ENCODE measurements at places on chromosomes 5 and 9. TPM values are rescaled to one million over a fixed set of nuclear protein-coding genes. Genes with fewer than 3 reads are reported as not detected.

DNA sequence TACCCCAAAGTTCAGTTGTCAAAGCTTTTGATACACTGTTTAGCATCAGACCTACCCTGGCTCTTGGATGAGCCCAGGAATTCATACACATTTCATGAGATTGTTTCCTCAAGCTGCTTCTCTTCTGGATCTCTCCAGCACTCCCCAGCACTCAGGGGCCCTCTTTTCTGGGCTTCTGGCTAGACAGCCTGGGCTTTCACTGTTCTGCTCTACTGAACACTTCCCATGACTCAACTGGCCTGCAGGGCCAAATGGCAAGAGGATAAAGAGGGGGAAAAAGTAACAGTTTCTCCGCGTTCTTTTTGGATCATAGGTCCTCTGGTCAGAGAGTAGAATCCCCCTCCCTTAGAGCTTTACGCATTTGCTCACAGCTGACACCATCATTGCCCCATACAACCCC, 20.9 kb upstream of the LURAP1L start:
- DNase-seq: no peak

GRCh38 chr9:93810028-93810971, 144.9 kb downstream of the BARX1 start:
- no peak for DNase-seq

DNA sequence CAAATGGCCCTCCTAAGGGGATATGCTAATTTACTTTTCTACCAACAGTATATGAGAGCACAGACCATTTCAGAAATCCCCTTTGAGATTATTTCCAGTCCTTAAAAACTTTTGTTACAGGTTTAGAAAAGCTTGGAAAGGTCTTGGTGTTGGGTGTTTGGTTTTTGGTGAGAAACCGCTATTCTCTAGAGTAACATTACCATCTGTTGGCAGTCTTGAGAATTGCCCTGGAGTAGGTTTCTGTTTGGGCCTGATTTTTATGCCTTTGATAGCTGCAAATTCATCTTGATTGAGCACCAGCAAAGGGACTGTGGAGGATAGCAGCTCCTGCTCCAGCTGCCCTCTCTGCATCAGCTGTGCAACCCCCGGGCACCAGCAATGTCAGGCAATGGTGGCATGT, 8.0 kb downstream of the NUDT2 start:
- no peak for DNase-seq

DNA sequence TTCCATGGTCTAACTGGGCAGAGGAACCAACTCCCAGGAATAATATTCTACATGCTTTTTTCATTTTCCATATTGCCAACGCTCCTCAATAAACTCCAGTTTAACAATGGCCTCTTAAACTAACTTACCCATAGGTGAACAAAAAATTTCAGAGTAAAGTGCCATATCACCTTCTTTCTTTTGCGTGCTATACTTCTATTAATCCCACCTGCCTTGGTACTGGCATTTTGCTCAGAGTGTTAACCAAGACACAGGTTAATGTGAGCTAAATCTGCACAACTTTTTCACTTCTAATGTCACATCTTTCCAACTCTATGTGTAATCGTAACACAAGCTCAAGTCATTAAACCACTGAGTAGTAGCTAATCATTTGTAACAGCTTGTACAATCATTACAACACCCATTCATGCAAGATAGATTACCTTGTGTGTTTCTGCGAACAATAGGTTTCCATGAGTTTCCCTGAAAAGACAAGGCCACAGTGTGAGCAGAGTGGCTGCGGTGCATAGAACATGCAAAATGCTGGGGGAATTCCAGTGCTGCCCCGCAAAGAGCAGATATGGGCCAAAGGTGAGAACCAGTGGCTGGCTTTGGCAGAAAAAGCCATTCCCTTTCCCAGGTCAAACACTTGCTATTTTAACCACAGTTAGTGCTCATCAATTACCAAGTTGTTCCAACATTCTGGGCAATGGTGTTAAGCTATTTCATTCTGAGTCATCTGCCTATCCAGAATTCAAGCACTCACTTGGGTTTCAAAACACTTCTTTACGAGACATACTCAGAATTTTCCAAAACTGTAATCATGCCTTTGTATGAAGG, 42.8 kb downstream of the TIMD4 start:
- no peak for DNase-seq

DNA sequence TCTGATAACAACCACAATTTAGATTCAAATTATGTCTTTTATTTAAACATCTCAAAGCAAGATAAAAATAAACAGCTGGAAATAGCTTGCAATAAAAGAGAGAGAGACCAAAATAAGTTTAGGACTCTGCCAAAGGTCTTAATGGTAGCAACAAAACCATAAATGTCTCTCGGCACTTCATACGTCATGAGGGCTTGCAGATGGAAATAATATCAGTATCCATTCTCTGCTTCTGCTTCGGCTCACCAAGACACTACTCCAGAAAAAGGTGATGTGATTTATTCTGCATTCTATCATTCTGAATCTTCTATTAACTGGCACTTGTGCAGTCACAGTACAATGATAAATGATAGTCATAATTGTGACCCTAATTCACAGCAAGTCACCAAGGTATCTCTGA, 56.1 kb downstream of the EBF1 start:
- no peak for DNase-seq

DNA sequence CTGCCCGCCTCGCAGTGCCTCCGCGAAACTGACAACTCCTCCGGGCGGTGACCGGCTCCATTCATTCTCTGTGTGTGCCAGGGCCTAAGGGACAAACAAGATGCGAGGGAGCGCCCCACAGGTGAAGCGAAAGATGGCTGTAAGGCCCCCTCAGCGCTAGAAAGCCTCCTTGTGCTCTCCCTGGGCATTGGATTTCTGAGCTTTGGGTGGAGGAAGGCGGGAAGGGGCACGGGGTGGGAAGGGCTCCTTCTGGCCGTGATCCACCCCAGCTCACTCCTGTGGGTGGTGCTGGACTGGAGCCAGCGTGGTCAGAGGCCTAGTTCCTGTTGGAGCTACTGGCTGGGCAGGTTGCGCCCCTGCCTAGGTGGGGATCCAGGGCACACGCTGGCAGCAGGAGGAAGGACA, 943 bp downstream of the GALNT12 start:
- no peak for DNase-seq

GRCh38 chr9:128887914-128888350, 6.0 kb downstream of the LRRC8A start:
- peak; percentile 79 for DNase-seq

GRCh38 chr5:93925321-93925720, 183.9 kb upstream of the POU5F2 start:
- DNase-seq: no peak

DNA sequence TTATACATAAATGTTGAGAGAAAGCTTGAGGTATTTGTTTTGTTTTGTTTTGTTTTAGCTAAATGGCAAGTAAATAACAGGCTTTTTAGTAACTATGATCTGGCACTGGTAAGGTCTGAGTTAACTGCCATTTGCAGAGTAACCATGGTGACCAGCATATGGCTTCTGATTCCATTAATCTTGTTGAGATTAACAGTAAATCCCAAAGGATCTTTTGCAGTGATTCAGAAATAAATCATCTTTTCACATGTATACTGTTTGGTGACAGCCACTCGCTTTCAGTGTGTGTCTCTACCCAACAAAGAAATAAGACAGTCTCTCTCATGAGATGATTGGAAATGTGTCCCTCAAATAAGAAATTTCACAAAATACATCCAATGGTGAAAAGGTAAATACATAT, 235.6 kb downstream of the RAB3C start:
- DNase-seq: no peak

- DNase-seq: no peak
Observed at GRCh38 chr5:5781335-5781734, 358.9 kb downstream of the ICE1 start.

DNA sequence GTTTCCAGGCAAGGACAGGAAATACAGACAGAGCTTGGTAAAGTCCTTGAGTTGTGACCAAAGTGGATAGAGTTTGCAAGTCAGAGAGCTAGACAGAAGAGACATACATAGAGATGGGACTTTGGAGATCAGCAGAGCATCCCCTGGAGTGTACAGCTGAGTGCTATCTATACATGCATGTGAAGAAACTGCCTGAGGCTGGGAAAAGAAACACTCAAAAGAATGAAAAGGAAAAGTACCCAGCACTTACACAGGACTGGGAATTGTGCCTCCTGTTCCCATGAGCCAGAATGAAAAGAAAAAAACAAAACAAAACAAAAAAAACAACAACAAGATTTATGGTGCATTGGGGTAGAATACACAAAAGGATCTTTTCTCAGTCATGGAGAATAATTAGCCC, 606.4 kb downstream of the ZNF608 start:
- no peak for DNase-seq

DNA sequence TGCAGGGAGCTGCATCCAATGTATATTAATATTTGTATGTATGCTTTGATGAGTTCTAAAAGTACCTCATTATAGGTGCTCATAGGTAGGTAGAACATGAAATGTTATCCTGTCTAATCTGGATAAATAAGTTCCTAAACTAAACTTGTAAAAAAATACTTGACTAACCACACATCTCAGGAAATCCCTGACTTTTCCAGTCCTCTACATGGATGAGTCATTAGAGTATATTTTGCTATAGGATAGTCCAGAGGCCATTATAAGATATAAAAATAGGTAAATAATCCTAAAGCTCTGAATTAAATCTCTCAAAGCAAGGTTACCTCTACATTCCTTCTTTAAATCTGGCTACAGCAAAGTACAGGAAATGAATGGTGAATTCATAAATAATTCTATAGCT, 404.3 kb downstream of the RAB3C start:
- DNase-seq: no peak

DNA sequence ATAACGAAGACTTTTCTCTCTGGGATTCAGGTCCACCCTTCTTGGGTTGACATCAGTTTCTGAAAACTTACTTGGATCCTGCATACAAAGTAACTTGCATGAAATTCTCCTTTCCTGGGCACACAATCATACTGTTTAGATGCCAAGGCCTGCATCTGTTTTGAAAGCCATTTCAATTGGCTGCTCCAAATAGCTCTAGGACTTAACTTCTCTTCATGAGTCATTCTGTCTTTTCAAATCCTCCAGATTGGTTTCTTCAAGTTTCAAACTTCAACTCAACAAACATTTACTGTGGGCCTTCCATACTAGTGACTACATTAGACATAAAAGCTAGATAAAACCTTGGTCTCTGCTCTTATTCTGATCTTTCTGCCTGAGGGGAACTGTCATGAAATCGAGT, 54.8 kb upstream of the HMHB1 start:
- no peak for DNase-seq

DNA sequence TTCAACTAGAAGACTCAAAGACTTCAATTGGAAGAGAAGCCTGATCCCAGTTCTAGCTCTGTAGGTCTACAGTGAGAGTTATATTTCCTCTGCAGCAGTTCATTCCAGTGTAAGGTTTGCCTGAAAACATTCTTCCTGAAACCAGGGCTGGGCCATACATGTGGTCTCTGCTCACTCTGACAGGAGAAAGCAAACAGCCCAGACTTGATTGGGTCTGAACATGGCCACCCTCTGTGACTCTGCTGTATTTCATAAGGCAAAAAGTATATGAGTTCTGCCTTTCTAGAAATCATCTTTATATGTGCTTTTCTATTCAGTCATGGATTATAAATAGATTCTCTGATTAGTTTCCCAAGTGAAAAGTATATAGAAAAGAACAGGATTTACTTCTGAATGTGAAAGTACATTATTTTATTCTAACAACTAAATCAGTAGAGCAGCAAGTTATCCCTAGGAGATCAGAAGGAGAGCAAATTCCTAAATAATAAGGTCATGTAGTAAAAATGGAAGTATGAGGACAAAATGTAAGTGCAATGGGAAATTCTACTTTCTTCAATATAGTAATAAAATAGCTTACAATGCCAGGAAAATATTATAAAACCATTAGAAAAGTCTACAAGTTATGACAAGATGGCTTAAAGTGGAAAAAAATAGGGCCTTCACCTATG, 144.3 kb downstream of the EFNA5 start:
- DNase-seq: no peak

- DNase-seq: no peak
Observed at GRCh38 chr9:19441730-19442129, 32.9 kb downstream of the ACER2 start.

DNA sequence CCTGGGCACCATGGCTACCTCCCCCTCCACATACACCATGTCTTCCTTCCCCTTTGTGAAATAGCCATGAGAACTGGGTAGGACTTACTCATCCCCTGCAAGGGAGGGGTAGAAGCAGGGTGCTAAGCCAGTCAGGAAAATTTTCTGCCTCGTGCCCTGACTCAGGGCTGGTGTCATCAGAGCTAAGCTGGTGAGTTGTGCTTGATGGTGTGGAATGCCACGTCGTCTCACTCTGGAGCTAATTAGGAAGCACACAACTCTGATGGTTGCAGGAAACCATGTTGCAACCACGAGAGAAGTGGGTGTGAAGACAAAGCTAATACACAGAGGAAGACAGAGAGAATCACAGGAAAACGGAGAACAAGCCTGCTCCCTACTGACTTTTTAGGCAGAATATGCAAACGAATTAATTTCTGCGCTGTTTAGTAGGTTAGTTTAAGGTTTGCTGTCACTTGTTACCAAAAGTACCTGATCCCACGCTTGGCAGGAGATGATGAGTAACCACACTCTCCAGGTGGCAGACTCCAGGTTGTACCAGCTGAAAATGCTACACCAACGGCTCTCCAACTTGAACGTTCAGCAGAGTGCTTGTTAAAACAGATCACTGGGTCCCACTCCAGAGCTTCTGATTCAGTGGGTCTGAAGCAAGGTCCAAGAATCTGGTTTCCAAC, 54.5 kb downstream of the STK10 start:
- DNase-seq: peak; percentile 63

- DNase-seq: no peak
Observed at GRCh38 chr5:78649211-78649695, 681 bp upstream of the LHFPL2 start.

- no peak for DNase-seq
Observed at GRCh38 chr9:113302792-113303418, at the start of gene RNF183. Gene RNF183 (minus strand): TSS chr9:113303376. CDS start chr9:113298184, 5,192 bp downstream.

DNA sequence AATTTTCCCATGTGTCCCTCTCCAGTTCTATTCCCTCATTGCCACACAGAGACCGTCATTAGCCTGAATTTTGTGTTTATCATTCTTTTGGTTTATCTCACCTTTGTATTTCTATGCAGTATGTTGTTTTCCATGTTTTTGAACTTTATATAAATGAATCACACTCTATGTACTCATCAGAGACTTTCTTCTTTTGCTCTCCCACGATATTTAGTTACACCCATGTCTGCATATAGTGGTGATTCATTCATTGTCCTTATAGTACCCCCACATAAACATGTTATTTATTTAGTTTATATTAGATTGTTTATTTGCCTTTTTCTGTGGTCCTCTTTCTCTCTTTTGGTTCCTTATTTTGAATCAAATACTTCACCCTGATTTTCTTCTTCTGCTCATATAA, 199.7 kb downstream of the FSTL4 start:
- DNase-seq: no peak

GRCh38 chr5:171010086-171010485, 148.3 kb downstream of the RANBP17 start:
- DNase-seq: no peak

GRCh38 chr5:143494162-143494561, 90.7 kb upstream of the NR3C1 start:
- no peak for DNase-seq

The SLC6A18 gene
- total RNA-seq: not detected

The NANS gene
- total RNA-seq: 77.8 TPM

The TRPM6 gene
- total RNA-seq: 0.26 TPM

The FAM221B gene
- not detected for total RNA-seq

The IFNB1 gene
- total RNA-seq: not detected

The RNF183 gene
- total RNA-seq: not detected

The PLAC8L1 gene
- not detected for total RNA-seq

All from dermis microvascular lymphatic vessel endothelial cell (primary cell).